ENCODE measurements at places on chromosomes 6 and 20.

DNA sequence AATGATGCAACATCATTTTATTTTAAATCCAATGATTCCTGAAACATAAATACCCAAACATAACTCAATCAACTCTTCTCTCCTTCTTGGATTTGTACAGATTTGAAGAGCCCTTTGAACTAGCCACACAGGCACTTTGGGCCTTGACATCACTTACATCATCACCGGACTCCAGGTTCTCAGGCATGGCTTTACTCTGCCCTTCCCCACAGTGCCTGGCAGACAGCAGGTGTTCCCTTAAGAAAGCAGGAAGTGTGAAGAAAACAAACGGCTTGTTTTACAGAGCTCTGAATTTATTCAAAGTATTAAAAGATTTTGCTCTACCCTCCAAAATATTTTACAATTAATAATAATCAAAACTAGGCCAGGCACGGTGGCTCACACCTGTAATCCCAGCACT lies 54.8 kb upstream of the GCM1 start:
- no peak for DNase-seq

GRCh38 chr20:40900666-40901215 lies 127.9 kb upstream of the TOP1 start:
- DNase-seq: no peak

GRCh38 chr6:80690551-80691131 lies 584.2 kb downstream of the BCKDHB start:
- DNase-seq: peak; percentile 62

GRCh38 chr6:108115598-108116058 lies 41.1 kb upstream of the OSTM1 start:
- DNase-seq: no peak

GRCh38 chr6:64831680-64832079 lies 875.3 kb downstream of the EYS start:
- no peak for DNase-seq

DNA sequence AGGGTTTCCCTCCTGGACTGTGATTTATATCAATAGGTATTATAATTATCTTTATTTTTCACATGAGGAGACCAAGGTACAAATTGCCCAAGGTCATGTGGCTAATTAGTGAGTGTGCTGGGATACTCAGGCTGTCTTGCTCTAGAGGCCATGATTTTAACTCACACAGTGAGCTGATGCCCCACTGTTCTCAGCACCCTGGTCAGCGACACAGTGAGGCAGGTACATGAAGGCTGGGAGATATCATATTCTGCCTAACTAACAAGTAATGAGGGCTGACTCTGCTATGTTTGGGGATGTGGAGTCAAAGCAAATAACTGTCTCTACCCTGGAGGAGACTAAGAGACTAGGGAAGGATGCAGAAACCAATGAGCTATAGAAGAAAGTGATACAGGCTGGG lies 501.1 kb downstream of the PTPRT start:
- no peak for DNase-seq

GRCh38 chr6:39366931-39367618 lies 44.6 kb upstream of the KCNK16 start:
- DNase-seq: no peak

DNA sequence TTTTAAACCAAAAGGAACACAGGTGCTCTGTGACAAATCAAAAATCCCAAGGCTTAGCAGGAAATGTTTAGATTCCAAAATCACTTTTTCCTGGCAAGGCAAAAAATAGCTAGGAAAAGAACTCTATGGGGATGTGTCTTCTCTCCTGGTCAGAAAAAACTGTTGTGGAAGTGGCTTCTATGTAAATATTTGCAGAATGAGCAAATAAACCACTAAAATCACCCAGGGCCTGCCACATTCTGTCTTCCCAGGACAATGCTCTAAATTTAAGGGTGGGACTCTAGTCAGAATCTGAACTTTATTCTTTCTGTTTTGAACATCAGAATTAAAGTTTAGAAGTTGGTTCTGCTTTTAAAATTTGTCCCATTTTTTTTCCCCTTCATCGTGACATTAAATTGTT lies 29.3 kb downstream of the GCM1 start:
- no peak for DNase-seq

DNA sequence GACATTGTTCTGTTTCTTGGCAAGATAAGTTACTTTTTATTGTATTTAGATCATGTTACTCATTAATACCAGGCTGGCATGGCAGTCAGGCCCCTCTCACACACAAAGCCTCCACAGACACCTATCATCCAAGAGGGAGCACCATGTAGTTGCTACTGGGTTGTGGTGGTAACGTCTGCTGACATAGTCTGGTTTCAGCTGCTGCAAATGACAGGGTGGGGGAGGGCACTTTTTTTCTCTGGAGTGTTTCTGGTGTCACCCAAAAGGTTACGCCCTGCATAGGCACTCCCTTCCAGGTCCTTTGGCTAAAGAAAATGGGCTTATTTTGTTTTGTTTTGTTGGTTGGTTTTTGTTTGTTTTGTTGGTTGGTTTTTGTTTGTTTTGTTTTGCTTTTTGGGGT lies 236.4 kb upstream of the RIMS1 start:
- DNase-seq: no peak

GRCh38 chr20:21202259-21202658 lies 76.4 kb downstream of the KIZ start:
- no peak for DNase-seq

- DNase-seq: no peak
Measured at GRCh38 chr20:48605364-48606171, 222.2 kb downstream of the PREX1 start.

DNA sequence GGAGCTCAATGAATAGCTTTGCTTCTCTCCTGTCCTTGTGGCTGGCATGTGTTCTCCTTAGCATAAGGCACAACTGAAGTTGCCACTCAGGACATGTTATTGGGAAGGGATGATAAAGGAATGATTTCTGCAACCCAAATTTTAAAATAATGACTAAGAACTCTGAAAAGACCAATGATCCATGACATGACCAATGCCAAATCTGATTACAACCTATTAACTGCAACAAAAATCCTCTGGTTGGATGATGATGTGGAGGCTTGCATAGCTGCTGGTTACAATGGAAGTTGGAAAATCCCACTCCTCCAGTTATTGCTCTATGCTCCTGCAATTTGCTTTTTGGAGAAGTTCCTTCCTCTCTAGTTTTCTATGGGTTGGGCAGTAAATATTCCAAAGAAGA lies 63.4 kb upstream of the FBXL4 start:
- DNase-seq: no peak

GRCh38 chr6:150632785-150633485 lies 33.2 kb downstream of the PLEKHG1 start:
- DNase-seq: no peak

GRCh38 chr20:57257701-57258453 lies 8.6 kb downstream of the BMP7 start:
- DNase-seq: no peak

- DNase-seq: no peak
Measured at GRCh38 chr6:39801456-39802251, 9.5 kb downstream of the DAAM2 start.

DNA sequence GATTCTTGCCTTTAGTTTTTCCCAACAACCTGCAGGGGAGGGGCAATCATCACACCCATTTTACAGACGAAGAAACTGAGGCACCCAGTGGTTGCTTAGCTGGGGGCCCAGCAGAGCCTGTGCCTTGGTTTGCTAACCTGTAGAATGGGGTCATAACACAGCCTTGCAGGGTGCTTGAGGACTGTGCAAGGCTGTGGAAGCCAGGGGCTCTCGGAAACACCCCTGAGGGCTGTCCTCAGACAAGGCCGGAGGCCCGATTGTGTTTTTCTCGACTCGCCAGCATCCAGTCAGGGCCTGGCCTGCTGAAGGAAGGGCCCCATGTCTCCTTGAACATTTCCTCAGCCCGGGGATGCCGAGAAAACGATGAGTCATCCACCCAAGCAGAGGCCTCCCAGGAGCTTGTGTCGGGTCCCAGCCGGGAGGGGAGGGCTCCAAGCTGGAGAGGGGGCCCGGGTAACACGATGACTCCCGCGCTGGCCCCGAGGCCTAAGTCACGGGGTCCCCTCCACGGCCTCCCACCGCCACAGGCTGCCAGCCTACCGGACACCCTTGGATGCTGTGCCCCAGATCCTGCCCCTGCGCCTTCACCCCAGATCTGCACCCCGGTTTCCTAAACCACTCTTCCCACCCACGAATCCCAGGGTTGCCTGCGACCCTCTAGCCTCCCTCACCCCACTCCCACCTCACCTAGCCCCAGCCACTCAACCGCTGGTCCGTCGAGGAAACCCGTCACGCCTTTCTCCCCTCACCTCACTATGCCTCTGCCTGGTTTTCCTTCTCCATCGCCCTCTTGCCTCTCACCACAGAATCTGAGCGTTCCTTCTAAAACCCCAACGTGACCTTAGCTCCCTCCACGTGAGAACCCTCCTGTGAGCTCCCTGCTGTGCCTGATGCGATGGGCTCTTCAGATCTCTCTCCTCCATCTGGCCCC lies 10.6 kb downstream of the NOL4L start:
- no peak for DNase-seq

DNA sequence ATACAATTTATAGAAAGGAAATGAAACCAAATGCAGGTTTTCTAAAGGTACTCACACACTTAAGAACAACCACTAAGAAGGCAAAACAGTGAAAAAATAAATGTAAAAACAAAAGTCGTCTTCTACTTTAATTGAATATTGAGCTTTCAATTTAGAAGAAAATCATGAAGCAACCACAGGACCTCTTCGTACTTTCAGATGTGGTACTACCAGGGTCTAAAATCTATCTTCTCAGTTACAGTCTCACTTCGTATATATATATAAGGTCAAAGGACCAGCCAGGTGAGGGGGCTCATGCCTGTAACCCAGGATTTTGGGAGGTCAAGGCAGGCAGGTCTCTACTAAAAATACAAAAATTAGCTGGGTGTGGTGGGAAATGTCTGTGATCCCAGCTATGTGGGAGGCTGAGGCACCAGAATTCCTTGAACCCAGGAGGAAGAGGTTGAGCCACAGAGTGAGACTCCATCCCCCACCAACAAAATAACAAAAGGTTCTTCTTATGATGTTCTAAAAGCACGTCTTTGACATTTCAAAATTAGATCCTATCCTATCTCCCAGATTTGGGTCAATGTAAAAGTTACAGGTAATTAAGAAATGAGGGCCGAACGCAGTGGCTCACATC lies 12.5 kb downstream of the ROMO1 start:
- no peak for DNase-seq

GRCh38 chr20:62572980-62573379 lies 69.3 kb upstream of the SLCO4A1 start:
- no peak for DNase-seq

DNA sequence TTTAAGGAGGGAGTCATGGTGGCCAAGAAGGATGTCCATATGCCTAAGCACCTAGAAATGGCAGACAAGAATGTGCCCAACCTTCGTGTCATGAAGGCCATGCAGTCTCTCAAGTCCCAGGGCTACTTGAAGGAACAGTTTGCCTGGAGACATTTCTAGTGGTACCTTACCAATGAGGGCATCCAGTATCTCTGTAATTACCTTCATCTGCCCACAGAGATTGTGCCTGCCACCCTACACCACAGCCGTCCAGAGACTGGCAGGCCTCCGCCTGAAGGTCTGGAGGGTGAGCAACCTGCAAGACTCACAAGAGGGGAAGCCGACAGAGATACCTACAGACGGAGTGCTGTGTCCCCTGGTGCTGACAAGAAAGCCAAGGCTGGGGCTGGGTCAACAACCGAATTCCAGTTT lies 115.0 kb downstream of the HFE start:
- DNase-seq: no peak

- DNase-seq: no peak
Measured at GRCh38 chr6:116217069-116217468, 36.8 kb downstream of the TSPYL4 start.

GRCh38 chr20:37827605-37828004 lies 75.3 kb upstream of the VSTM2L start:
- DNase-seq: no peak

DNA sequence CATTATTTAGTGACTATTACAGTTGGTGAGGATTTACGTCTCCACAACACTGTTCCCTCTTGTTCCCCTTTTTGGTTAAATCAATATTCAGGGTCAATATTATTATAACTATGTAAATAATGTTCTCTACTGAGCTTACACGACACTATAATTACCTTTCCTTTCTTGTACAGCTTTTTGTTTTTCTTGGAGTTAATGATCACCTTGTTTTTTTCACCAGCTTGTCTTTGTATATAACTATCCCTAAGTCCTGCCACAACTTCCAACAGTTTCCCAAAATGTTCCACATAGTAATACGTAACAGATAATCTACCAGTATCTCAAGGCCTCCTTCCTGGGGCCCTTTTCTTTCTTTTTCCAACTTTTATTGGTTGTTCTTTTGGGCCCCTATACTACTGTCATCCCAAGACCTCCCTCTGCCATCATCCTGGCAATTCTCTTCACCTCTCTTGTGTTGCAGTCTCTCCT lies 142.0 kb upstream of the SOX4 start:
- DNase-seq: no peak

GRCh38 chr6:137957471-137957870 lies 90.4 kb downstream of the TNFAIP3 start:
- DNase-seq: no peak

DNA sequence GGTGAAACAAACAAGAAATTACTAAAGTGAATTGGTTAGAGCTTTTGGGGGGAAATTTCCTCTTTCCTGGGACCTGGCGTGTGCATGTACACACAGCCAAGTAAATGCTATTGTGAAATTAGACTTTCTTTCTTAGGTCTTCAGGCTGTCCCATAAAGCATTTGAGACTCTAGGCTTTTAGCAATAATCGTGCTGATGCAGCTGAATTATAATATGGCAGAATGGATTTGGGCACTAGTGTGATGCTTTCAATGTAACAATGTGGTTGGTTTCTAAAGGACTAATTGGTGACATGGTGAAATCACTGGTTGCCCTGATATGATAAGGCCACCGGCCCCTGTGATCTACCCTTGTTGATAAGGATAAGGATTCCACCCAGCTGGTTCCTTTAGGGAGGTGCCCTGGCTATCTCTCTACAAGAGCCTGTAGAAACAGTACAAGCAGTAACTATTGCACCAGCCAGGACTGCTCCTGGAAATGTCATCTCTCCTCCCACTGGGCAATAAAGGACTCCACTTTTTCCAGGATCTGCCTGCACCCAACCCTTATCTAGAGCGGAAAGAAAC lies 164.1 kb downstream of the TFAP2A start:
- no peak for DNase-seq

- DNase-seq: no peak
Measured at GRCh38 chr6:102798636-102799035, 1405.1 kb downstream of the GRIK2 start.

GRCh38 chr6:26477426-26477825 lies 19.7 kb downstream of the BTN2A1 start:
- no peak for DNase-seq

DNA sequence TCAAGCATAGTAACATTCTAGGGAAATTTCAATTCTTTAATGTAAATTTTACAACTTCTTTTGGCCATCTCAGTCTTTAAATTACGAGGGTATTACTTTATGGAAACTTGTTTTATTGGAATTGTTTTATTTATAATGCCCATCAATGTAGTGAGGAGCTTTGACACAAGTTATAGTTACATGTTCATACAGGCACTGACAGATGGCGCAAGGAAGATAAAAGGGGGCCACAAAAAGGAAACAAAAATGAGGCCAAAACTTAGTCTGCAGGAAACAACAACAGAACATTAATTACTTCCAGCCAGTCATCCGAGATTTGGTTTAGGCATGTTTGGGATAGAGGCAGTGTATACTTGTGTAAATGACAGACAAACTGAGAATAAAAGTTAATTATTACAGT lies 18.3 kb downstream of the SESN1 start:
- peak; percentile 61 for DNase-seq
